Activated T-cell treated with anti-CD3 and anti-CD28 coated beads for 48 hours (primary cell): ENCODE measurements at places on chromosomes 7 and 10.

DNA sequence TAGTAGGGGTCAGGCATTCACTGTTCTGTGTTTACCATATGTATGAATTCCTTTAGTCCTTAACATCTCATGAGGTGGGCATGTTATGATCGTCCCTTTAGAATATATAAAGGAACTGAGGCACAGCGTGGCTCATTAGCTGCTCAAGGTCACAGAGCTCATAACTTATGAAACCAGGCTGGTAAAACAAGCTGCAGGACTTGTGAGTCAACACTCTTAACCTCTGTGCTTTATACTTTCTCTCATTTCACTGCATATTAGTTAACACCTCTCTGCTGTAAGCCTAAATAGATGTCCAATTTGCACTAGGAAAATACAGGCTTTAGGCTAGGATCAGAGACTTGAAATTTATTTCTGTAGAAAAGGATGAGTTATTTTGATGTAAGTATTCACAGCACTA, 180.3 kb upstream of the HDAC9 start:
- DNase-seq: no peak

DNA sequence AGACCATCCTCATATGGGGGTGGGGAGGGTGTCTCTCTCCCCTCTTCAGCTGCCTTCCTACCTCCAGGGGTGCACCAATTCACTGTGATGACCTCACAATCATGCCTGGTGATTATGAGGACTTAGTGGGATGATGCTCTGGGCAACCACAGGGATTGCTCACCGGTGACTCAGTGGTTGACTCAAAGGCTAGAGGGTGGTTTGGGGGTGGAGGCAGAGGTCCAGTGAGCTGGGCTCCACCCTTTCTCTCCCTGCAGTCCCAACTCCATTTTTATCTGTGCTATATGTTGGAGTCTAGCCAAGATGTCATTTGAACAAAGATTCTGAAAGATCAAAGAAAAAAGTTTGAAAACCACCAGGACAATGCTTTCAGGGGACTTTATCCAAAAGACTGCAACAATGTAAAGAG, 286.9 kb downstream of the KCNMA1 start:
- peak; percentile 40 for DNase-seq

DNA sequence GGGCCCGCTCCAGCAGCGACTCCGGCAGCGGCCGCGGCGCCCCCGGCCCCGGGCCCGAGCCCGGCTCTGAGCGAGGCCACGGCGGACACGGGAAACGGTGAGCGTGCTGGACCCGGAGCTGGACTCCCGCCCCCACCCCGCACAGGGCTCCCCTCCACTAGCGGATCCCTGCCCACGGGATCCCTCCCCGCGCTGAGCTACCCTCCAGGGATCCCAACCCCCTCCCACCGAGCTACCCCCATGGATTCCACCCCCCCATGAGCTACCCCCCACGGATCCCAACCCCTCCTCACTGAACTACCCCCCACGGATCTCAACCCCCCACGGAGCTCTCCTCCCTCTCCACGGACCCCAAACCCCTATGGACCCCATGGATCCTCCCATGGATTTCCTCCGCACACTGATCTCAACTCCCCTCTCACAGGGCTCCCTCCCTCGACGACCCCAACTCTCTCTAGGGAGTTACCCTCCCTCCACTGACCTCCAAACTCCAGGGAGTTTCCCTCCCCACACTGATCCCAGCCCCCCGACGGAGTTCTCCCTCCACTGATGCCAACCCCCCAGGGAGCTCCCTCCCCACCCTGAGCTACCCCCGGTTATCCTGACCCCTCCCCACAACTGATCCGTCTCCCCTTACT, 20.6 kb upstream of the HSPB1 start:
- DNase-seq: no peak

- no peak for DNase-seq
Measured at GRCh38 chr7:139960157-139960556, 102.6 kb downstream of the PARP12 start.

GRCh38 chr7:76338298-76339084, 20.3 kb downstream of the YWHAG start:
- DNase-seq: no peak

GRCh38 chr10:98470850-98471249, 24.1 kb upstream of the HPS1 start:
- DNase-seq: no peak

DNA sequence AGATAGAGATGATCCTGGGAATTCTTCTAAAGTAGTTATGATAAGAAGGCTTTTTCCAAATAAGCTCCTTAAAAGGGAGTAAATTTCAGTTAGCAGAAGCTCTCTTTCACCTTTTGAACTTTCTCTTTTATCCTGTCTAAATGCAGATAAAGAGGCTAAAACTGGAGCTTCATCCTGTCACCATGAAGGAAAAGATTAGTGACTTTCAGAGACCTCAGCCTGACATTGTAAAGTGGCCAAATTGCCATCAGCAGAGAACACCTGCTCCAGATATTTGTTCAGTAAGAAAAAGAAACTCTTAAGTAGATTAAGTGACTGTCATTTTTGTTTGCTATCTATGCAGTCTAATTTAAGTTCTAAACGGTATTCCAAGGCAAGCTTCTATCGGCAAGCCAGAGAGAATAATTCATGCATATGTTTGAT, 18.3 kb downstream of the VWDE start:
- DNase-seq: no peak

GRCh38 chr7:157433628-157434027, 96.8 kb downstream of the DNAJB6 start:
- no peak for DNase-seq

- no peak for DNase-seq
Measured at GRCh38 chr10:131031346-131031745, 280.2 kb downstream of the TCERG1L start.

GRCh38 chr10:90087197-90088023, 386.0 kb downstream of the KIF20B start:
- peak; percentile 4 for DNase-seq

GRCh38 chr10:43012578-43012977, 64.3 kb upstream of the RET start:
- DNase-seq: no peak

DNA sequence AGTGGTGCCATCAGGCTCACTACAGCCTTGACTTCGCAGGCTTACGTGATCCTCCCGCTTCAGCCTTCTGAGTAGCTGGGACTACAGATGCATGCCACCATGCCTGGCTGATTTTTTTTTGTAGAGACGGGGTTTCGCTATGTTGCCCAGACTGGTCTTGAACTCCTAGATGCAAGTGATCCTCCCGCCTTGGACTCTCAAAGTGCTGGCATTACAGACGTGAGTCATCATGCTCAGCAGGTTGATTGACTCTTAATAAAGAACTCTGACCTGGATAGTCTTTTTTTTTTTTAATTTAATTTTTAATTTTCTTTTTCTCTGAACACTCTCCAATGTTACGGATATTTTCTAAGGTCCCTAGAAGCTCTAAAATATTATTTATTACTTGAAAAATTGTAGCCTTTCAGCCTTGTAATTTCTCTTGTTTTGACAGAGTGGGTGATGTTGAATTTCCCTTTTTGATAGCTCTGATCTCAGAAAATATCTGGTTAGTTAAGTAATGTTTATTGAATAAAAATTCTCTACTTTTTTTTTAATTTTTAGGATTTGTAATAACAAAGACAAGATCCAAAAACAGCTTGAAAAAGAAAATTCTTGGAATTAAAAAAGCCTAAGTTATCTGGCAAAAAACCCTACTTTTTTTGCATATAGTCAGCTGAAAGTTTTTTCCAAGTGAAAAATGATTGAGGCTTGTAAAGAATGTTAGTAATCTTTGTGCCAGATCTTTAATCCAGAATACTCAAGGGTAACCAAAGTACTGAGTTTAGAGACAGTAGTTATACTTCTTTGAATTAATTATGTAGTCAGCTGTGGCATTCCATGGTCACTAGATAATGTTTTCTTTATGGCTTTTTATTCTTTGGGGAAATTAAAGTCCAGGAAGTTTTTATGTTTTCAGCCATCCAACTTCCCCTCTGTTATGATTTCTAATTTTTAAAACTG, 26.7 kb downstream of the TBC1D12 start:
- no peak for DNase-seq

GRCh38 chr7:26543340-26543739, 251.7 kb downstream of the SNX10 start:
- no peak for DNase-seq

DNA sequence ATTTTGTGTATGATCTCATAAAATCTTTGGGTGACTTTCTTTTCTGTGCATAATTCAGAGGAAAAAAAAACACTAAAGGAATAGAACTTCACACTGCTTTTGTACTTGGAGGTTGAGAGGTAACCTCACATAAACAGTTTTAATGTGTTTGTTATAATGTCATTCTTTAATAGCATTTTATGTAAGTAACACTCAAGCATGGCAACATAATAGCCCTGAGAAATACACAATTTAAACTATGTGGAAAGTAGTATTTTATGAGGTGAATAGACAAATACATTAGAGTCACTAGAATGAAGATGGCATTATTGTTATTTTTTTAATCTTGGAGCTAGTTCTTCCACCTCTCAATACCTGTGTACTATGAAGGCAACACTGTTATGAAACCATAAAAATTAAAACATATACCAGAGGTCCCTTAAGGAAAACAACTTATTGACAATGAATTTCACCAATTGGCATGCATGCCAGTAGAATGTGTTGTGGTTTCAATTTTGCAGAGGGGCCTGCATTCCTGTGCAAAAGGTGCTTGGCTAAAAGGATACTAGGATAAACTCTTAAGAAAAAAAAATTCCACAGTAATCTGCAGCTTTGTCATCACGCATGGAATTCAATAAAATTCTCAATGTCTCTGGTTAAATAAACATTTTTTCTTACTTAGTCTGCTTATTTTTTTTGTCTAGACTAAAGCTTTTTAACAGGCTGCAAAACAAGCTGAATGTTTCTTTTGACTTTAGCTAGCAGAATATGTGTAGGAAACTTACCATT, 102.5 kb downstream of the CD36 start:
- no peak for DNase-seq

DNA sequence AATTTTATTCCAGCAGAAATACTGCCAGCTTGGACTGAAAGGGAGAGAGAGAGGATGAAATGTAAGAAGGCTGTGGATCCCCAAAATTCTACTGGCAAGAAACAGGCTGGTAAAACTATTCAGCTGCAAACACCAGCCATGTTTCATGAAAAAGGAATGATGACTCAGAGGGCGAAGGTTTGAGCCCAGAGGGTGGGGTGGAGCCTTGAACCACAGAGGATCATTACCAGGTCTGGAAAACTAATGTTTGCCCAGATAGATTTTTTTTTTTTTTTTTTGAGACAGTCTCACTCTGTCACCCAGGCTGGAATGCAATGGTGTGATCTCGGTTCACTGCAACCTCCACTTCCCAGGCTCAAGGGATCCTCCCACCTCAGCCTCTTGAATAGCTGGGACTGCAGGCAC, 41.7 kb upstream of the NRF1 start:
- no peak for DNase-seq

DNA sequence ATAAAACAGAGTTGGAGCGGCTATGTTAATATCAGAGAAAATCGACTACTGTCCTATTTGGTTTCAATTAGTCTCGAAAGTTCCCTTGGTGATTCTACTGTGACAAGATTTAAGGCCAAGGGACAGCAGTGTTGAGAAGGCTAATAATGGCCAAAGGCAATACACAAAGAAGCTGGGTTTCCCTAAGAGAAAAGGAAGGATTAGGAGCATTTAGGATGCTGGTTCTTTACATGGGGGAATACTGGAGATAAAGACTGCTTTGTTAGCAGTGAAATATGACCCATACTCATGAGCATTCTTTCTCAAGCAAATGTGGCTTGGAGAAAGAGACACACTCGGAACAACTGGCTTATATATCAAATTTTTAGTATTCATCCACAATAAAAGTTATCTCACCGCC, 32.2 kb downstream of the IQUB start:
- no peak for DNase-seq
